NCI-H524 (cell line): ENCODE measurements at places on chromosomes 7 and 10.

DNA sequence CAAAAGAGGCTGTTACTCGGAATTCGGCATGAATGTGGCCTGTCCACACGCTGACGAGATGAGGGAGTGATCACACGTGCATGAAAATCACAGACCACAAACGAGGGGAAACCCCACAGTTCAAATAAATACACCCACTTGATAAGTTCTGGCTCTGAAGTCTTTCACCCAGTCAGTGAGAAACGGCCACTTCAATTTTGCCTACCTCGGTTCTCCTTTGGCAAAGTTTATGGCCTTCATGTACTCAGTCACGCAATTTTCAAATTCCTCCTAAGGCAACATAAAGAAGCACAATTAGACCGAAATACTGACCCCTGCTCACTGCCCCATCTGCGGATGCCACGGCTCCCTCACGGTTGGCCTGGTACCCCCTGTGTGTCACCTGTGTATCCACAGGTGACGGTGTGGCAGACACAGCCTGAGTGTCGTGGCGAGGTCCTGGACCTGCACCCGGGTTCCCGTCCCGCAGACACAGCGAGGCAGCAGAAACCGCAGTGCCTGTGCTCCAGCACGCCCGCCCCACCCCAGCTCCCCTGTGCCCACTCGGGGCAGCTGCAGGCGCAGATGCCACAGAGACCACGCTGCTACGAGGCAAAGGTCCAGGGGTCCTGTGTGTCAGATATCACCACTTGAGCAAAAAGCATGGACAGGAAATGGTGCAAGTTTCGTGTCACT, 1.4 kb downstream of the CFAP46 start:
- DNase-seq: no peak

DNA sequence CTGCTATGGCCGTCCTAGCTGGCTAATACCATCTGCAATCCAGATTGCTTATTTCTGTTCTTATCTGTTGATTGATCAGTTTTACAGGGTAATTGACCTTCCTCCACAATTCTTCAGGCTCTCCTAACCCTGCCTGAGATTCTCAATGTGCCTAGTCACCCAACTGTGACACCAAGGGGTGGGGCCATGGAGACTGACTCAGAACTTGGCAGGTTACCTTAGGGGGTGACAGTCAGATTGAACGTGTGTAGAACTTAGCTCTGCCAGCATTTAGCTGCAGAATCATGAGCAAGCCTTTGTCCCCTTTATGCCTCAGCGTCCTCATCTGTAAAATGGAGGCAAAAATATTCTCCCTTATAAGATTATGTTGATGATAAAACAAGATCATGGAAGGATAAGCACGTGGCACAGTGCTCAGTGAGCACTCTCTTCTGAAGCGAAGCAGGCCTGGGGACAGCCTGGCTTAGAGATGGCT, 19.1 kb upstream of the LEP start:
- no peak for DNase-seq

DNA sequence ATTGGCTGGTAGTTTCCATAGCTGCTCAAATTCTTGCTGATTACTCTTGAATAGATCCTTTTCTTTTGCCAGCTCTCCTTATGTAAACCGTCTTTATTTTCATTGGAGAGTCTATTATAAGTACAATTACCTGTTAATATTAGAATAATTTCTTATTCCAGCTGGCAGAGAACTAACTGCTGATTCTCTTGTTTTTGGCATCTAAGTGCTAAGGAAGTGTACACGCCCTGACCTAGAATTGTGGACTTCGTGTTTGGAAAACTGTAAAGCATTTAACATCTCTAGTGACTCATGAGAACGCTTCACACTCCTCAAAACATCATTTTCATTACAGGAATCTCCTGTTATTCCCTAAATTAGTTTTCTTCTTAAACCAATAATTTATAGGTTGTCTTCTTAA, 39.9 kb upstream of the FAM171A1 start:
- DNase-seq: no peak

DNA sequence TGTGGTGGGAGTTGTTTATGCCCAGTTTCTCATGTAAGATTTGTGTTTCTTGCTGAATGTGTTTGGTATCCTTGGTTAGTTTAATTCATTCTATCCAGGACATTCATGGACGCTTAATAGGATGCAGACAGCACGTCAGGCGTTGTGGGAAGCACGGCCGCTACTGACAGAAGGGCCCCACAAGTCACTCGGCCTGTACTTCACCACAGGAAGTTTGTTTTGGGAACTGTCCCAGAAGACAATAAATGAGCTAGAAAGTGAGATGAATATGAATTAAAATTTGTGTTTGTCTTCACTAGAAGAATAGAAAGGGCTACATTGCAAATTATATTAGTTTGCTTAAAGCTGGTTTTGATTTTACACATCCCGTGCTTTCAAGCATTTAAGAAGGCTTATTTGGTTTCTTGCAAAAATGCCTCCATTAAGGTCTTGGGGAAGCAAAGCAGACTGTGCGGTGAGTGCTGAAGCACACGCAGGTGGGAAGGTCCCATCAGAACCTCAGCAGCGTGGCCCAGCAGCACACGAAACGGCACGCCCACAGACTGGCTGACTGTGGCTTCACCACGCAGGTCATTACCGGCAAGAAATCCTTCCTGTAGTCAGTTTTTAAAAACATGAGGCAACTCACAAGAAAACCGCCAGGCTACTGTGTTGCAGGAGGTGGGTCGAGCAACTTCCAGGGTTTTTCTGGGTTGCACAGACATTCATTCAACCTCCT, 74.1 kb downstream of the VIPR2 start:
- DNase-seq: no peak

GRCh38 chr7:150731916-150732315, 5.3 kb upstream of the GIMAP5 start:
- DNase-seq: no peak

- DNase-seq: no peak
These were observed 63.7 kb downstream of the PROSER2 start for GRCh38 chr10:11886851-11887250.

DNA sequence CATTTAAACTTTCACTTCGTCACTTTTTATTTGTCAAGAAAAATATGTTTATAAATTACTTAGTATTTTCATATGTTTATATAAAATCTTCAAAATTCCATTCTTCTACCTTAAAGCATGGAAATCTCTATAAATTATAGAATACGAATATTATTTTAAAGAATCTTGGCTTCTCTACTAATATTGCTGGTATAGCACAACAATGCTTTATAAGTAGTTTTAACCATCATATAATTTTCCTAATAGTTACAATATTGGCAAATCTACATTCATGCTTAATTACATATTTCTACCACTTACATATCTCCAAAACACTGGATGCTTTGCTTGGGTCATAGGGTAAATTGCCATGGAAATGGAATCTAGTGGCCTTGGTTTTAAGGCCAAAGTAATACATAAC, 21.1 kb upstream of the ARMC3 start:
- DNase-seq: no peak

- no peak for DNase-seq
These were observed 49.1 kb downstream of the MTURN start for GRCh38 chr7:30183749-30184369.

DNA sequence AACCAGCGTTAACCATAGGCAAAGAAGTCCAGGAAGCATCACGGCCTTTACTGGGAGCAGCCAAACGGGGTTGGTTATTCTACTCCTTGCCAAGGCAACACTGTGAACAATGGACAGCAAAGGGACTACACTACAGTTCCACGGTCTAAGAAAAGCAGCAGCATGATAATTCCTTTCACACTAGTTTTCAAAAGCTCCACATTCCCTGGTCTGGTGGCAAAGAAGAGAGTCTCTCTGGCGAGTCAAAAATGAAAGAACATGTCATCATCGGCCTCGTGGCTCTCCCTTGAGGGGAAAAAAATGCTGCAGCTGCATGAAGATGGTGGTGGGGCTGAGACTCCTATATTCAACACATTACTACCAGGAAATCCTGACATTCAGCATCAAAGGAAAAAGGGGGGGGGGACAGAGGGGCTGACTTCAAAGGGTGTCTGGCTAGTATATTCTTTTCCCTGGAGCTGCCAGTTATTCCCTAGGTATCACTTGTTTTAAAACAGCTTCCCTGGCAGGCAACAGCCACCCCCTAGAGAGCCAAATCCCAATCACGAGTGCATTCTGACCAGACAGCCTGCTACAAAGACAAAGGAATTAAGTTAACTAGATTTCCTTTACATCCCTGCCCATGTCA, 49.1 kb downstream of the SLC37A3 start:
- no peak for DNase-seq

DNA sequence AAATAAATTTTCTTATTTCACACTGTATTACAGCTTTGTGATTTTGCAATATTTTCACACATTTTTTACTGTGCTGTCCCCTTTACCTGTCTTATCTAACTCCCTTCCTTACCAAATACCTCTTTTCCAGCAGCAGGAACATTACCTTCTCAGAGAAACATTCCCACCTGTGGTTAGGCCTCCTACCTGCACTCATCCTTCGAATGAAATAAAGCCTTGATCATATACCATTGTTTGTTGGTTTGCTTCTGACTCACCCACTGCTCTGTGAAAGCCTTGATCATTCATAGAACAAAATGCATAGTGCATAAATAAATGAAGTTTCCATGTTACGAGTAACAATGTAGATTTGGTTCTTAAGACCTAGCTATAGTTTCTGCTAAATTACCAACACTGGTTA, 256.3 kb downstream of the ARL4A start:
- DNase-seq: no peak

DNA sequence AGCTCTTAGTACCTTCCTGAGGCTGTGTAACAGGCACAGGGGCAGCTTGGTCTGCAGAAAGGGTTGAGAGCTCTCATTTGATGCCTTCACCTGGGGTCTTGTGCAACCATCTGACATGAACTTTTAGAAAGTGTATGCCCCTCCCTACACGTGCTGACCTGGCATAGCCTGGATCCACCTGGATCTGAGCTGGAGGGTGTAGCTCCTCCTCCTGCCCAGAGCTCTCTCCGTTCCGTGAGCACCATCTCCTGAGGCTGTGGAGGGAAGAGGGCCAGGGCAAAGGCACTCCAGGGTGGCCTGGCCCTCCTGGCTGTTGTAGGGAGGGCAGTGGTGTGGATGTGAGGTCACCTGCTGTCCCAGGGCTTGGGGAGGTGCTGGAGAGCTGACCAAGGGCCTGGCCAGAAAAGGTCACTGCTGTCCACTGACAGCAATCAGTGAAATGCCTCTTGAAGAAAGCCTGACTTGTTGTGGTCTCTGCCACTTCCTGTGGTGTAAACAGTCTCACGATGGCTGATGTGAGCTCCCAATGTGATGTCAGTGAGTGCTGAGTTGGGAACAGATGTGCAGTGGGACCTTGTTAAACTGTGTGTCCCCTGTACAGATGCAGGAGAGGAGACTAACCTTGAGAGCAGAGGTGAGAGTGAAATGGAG, 23.0 kb downstream of the AMZ1 start:
- DNase-seq: no peak
